ENCODE measurements at places on chromosomes 11 and 22. TPM values are rescaled to one million over a fixed set of nuclear protein-coding genes. Genes with fewer than 3 reads are reported as not detected.

DNA sequence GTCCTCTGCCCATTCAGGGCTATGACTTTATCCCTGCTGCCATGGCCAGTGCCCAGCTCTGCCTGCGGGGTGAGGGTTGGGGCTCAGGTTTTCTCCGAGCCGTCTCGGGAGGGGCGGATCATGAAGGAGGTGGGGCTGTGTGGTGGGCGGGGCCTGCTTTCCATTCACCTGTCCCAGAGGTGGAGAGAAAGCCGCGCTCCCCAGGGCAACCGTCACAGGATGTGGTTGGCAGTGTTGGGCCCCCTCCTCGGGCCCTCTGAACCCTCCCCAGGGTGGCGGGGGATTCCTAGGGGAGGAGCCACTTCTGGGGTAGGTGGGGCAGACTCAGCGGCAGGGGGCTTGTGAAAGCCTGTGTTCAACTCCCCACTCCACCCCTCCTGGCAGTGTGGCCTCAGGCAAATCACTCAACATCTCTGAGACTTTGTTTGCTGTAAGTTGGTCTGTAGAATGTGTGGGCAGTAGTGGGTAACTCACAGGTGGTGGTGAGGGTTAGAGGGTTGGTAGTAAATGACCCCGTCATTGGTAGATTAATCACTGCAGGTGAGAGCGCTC lies 50.3 kb downstream of the CD6 start:
- H3K4me3 ChIP-seq: peak overlapping the region; percentile 81
- H3K36me3 ChIP-seq: peaks cover 65% of the 10 kb centered on the region
- peak overlapping the region; percentile 100 for H3K27ac ChIP-seq
- peak; percentile 97 for DNase-seq

DNA sequence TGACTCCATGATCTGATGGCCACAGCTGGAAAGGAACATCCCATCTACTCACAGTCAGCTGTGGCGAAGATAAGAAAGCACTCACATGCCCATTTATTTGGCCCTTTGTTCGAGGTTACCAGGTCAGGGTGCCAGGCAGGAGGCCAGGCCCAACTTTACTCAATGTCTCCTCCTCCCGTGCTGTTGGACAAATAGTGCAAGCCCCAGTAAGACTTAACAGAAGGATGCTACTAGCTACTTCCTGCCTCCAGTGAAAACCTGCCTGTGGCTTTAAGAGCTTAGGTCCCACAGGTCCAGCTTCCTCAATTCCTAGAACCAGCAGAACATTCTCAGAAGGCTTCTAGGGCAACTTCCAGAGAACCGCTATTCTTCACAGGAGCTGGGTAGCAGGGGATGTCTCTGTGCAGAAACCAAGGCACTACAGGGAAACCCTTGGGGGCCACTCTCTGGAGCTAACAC lies 12.9 kb upstream of the CRY2 start:
- H3K27me3 ChIP-seq: no peaks in the 10 kb centered on the region
- no peak overlapping the region for H3K4me3 ChIP-seq
- DNase-seq: no peak
- no peaks in the 10 kb centered on the region for H3K36me3 ChIP-seq
- H3K27ac ChIP-seq: peak overlapping the region; percentile 20
- peaks cover 11% of the 10 kb centered on the region for H3K4me1 ChIP-seq

The OR8J1 gene
- not detected for total RNA-seq

- H3K27me3 ChIP-seq: no peaks in the 10 kb centered on the region
- H3K4me3 ChIP-seq: peak overlapping the region; percentile 80
- H3K36me3 ChIP-seq: peaks cover 7% of the 10 kb centered on the region
- H3K27ac ChIP-seq: peak overlapping the region; percentile 91
- no peak for DNase-seq
These were observed 435 bp upstream of the TAF6L start for GRCh38 chr11:62770778-62771143.

DNA sequence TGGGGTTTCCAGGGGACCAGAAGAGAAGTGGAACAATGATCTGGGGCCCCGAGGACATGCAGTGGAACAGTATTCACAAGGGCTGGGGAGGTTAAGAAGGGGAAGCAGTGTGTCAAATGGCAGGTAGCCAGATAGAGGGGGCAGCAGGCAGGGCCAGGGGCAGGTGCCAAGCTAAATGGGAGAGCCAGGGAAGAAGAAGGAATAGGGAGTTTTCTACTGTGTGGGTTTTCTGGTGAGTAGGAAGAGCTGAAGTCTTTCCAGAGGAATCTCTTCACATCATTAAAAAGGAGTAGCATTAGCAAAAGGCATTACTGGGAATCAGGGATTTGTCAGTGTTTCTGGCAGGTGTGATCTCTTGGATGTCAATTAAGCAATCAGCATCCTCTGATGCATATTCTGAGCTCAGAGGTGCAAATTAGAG lies 55.8 kb downstream of the IRAG1 start:
- H3K27me3 ChIP-seq: no peaks in the 10 kb centered on the region
- H3K36me3 ChIP-seq: no peaks in the 10 kb centered on the region
- no peak overlapping the region for H3K4me3 ChIP-seq

- no peak for DNase-seq
- H3K4me1 ChIP-seq: peaks cover 2% of the 10 kb centered on the region
- peak overlapping the region; percentile 27 for H3K4me3 ChIP-seq
- no peak overlapping the region for H3K27ac ChIP-seq
- H3K27me3 ChIP-seq: peaks cover 26% of the 10 kb centered on the region
These were observed 1.0 kb downstream of the POU2AF3 start for GRCh38 chr11:111299101-111300026.

The NOX4 gene
- total RNA-seq: not detected

DNA sequence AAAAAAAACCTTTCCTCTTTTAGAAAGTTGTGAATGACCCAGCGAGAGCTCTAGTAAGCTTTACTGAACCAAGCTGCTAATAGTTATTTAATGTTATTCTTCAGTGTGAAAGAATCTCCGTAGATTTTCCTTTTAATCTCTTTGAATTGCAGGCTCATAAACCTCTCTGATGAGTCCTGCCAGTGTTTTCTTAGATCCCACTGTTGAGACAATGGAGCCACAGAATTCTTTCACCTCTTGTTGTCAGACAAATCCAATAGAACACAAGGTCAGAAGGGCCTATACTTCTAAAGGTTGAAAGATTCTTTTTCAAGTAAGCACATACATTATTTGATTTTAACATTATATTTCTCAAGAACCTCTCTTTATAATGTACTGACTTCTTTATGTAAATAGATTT lies 52.2 kb downstream of the DNAJC24 start:
- no peaks in the 10 kb centered on the region for H3K4me1 ChIP-seq
- H3K27me3 ChIP-seq: no peaks in the 10 kb centered on the region
- no peak overlapping the region for H3K4me3 ChIP-seq

- no peak overlapping the region for H3K4me3 ChIP-seq
- no peak overlapping the region for H3K27ac ChIP-seq
- peaks cover 11% of the 10 kb centered on the region for H3K27me3 ChIP-seq
- no peaks in the 10 kb centered on the region for H3K4me1 ChIP-seq
- no peak for DNase-seq
- no peaks in the 10 kb centered on the region for H3K36me3 ChIP-seq
These were observed 19.9 kb downstream of the SYN3 start for GRCh38 chr22:33038131-33038772.

DNA sequence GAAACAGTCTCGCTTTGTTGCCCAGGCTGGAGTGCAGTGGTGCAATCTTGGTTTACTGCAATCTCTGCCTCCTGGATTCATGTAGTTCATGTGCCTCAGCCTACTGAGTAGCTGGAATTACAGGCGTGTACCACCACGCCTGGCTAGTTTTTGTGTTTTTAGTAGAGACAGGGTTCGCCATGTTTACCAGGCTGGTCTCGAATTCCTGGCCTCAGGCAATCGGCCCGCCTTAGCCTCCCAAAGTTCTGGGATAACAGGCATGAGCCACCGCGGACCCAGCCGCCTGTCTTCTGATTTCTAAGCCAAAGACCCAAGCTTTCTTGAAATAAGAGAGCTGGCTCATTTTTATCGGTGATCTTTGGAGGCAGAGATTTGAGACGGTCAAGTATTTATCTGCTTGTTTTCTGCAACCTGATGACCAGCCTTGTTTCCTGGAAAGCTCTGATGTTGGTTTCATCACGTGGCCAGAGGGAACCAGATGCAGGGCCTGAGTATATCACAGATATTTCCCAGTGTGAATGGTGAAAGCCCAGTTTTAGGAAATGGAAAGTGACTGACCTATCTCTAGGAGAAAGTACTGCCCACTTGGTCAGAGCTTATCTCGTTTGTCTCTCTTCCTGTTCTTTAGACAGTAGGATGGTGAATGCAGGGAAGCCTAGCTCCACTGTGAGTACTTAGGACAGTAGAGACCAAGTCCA lies 5.7 kb upstream of the SIDT2 start:
- H3K27me3 ChIP-seq: no peaks in the 10 kb centered on the region
- no peak for DNase-seq

DNA sequence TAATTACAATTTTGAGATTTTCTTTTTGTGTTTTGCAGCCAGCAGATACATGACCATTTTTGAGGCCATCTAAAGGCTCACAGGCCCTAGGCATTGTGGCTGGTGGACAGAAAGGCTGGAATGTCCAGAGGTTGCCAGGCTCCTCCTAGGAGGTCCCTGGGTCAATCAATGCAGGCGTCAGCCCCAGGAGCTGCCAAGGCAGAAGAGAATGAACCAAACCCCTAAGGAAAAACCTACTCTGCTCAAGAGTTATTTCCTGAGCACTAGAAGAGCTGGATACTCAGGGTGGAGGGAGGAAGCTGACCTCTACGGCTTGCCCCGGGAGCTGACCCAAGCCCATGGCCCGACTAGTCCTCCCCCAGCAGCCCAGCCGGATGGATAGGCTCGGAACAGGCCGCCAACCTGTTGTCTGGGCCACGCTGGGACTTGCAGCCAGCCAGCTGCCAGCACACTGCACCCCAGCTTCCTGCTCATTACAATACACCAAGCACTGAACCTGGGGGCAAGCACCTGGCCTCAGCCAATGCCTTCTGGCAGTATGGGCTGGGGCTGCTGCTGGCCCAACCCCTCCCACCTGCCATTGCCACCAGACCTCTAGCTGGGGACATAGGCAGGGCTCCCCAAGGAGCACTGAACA lies 5.7 kb upstream of the SCGB1A1 start:
- DNase-seq: no peak
- no peaks in the 10 kb centered on the region for H3K27me3 ChIP-seq
- H3K4me3 ChIP-seq: no peak overlapping the region
- no peak overlapping the region for H3K27ac ChIP-seq

DNA sequence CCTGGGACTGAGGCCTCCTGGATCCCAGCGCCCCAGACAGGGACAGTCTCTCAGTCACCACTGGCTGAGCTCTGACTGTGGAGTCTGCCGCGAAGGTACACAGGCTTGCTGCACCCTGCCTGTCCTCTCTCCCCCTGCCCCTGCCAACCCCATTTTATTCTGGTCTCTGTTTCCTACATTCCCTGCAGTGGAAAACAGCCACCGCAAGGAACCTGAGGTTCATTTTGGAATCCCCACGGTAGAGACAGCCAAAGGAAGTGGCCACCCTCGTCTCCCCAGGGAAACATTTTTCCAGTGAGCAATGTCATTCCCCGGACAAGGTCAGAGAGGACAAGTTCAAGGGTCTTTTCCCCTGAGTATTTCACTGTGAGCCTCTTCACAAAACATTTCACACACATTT lies 56.6 kb downstream of the FBXO7 start:
- no peak for DNase-seq
- H3K4me3 ChIP-seq: no peak overlapping the region
- no peaks in the 10 kb centered on the region for H3K27me3 ChIP-seq
- no peaks in the 10 kb centered on the region for H3K4me1 ChIP-seq
- H3K27ac ChIP-seq: no peak overlapping the region

DNA sequence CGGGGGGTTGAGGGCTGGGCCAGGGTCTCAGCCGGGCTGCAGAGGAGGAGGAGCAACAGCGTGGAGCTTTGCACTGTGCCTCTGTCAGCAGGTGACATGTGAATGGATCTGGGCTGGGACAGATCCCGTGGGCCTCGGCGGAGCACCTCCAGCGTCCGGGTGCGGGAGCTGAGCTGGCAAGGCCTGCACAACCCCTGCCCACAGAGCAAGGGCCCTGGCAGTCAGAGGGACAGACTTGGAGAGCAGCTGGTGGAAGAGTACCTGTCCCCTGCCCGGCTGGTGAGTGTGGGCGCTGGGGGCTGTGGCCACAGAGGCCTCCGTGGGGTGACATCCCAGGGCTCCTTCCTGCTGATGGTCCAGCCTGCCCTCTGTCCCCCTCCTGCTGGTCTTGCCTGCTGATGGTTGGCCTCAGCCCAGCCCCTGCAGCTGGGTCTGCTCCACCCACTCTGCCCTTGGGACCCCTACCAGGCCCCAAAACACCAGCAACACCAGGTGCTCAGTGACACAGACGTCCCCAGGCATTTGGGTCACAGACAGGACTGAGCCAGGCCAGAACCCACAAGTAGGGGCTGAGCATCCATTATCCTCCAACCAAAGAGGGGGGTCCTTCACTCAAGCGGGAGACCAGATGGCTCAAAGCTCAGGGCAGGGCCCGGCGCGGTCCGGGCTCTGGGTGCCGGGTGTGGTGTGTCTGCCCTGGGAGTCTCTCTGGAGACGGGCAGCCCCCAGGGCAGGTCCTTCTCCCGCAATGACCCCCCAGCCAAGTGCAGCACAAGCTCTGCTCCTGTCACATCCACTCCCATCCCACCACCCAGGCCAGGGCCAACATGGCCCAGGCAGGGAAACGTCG lies 3.5 kb downstream of the LRRC56 start:
- no peak overlapping the region for H3K4me3 ChIP-seq
- no peak for DNase-seq
- H3K4me1 ChIP-seq: peaks cover 4% of the 10 kb centered on the region
- H3K27ac ChIP-seq: no peak overlapping the region
- H3K36me3 ChIP-seq: no peaks in the 10 kb centered on the region

- peaks cover 16% of the 10 kb centered on the region for H3K36me3 ChIP-seq
- DNase-seq: no peak
- no peak overlapping the region for H3K4me3 ChIP-seq
- H3K4me1 ChIP-seq: peaks cover 41% of the 10 kb centered on the region
- H3K27ac ChIP-seq: peak overlapping the region; percentile 15
These were observed 4.7 kb upstream of the ST3GAL4 start for GRCh38 chr11:126350836-126351235.

The GRAMD1B gene
- total RNA-seq: 47.2 TPM

GRCh38 chr11:36139767-36140166 lies 149.5 kb downstream of the COMMD9 start:
- H3K4me3 ChIP-seq: no peak overlapping the region
- peaks cover 6% of the 10 kb centered on the region for H3K27me3 ChIP-seq
- no peaks in the 10 kb centered on the region for H3K36me3 ChIP-seq
- no peak overlapping the region for H3K27ac ChIP-seq
- no peak for DNase-seq
- H3K4me1 ChIP-seq: no peaks in the 10 kb centered on the region

DNA sequence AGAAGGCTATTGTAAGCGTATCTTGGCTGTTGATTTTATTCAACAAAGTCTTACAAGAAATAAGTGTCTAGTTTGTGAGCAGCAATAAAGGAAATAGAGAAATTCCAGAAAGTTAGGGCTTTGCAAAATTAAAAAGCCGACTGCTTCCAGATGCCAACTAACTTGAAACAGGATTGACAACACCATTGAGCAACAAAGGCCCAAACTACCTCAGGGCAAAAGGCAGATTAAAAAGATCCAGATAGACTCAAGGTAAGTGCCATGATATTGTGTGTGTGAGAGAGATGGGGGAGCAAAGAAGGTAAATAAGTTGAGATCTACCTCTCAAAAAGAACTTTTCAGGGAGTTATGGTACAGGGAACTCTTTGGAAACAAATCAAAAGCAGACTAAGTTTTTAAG lies 49.1 kb downstream of the PARVG start:
- no peaks in the 10 kb centered on the region for H3K4me1 ChIP-seq
- H3K27ac ChIP-seq: no peak overlapping the region
- peaks cover 7% of the 10 kb centered on the region for H3K27me3 ChIP-seq
- H3K36me3 ChIP-seq: peaks cover 1% of the 10 kb centered on the region
- H3K4me3 ChIP-seq: no peak overlapping the region
